ENCODE measurements at places on chromosomes 4 and X.

GRCh38 chr4:138555584-138555983 lies 313.4 kb upstream of the SLC7A11 start:
- no peak for DNase-seq

DNA sequence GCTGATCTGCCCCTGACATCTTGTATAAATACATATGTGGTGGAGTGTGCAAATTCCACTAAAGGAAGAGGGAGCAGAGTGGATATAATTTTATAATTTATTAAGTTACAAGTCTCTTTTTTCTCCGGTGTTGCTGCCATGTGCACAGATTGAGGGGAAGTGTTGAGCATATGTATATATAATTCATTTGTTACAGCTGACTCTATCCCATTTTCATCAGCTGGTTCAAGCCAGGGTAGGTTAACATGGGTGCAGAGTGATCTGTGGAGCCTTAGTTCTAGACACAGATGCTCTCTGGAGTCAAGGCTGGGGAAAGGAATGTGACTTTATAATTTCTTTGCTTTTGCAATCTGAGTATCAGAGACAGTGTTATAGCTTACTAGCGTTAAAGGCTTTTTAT lies 103.5 kb downstream of the WWC2 start:
- DNase-seq: no peak

DNA sequence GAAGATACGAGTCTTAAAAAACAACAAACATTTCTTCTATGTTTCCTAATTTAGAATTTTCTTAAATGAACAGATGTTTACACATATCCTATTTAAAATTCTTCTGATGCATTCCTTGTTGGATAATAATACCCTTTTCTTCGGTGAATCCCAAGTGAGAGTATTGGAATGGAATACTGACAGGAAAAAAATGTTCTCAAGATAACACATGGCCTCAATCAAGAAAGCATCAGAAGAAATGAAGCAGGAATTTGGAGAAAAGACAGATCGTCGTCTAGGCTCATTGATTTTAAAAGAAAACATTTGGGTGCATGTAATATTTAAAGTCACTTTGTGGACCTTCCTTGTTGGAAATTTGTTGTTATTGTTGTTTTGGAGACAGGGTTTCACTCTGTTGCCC lies 196.9 kb upstream of the ANK2 start:
- no peak for DNase-seq

- no peak for DNase-seq
These were observed 48.5 kb upstream of the GRIA2 start for GRCh38 chr4:157172011-157172410.

DNA sequence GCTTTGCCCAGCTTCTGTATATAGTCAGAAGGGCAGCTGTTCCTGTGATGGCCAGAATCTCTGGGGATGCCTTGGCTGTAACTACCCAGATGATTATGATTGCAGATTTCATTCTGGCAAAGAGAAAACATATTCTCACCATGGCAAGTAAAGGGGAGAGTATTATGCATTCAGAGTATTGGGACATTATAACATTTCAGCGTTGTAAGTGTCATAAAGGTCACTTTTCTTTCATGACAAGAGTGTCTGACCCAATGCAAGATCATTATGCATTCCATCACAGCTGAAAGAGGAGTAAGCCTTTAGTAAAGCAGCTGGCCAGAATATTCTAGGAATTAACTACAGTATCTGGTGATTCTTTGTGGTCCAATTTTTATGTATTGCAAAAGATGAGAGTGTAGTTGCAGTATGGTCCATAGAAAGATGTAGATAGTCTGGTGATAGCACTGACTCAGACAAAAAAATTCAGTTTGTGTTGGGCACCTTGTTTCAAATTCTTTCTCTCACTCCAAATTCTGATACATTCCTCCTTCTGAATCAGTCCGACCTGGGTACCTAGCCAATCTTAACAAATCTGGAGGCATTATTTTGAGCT lies 2366.3 kb downstream of the PCDH7 start:
- DNase-seq: no peak

GRCh38 chr4:113635739-113636437 lies 125.7 kb downstream of the CAMK2D start:
- no peak for DNase-seq

- DNase-seq: no peak
These were observed 5.2 kb downstream of the RAPGEF2 start for GRCh38 chr4:159108124-159108523.

- DNase-seq: no peak
These were observed 30.1 kb downstream of the NSG1 start for GRCh38 chr4:4416981-4417380.

DNA sequence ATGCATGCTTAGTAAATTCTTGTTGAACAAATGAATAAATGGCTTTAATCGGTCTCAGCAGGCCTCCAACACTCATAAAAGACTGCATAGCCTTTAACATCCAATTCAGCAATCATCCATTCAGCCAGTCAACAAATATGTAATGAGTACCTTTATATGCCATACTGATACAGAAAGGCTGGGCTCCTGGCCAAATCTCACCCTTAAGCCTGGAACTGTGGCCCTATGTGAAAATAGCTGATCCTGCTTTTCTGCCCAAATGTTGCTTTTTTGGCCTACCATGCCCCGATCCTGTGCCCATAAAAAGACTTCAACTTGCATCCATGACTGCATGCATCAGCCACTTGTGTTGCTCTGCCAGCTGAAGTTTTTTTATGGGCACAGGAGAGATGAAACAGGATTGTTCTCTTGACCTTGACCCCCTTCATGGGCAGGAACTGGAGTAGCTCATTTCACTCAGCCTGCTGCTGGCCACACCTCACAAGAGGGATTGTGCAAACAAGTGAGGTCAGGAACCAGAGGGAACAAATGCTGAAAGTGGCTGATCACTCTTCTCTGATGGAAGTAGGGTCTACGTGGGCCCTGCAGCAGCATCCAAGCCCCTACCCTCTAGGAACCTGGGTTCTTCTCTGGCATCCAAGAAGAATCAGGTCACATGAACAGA lies 75.6 kb downstream of the NPY1R start:
- no peak for DNase-seq

Measured in nephron progenitor cell (in vitro differentiated cells).